Testis (tissue), 5 donors: ENCODE measurements at places on chromosomes 1 and 21. TPM values are rescaled to one million over a fixed set of nuclear protein-coding genes. Genes with fewer than 3 reads are reported as not detected.
A peak's percentile ranks its signal among the peaks of the same experiment; 100 is the strongest.

GRCh38 chr21:38123626-38124025, 133.2 kb upstream of the KCNJ15 start:
- H3K4me1 ChIP-seq: no peaks in the 10 kb centered on the region
- H3K27me3 ChIP-seq: no peaks in the 10 kb centered on the region
- H3K27ac ChIP-seq: no peak overlapping the region
- H3K36me3 ChIP-seq: no peaks in the 10 kb centered on the region
- no peak for DNase-seq

SFN gene
- 0.31 TPM for total RNA-seq

HIVEP3 gene
- total RNA-seq: 4.8 TPM

GRCh38 chr1:19764848-19765247, 34.9 kb downstream of the TMCO4 start:
- H3K27me3 ChIP-seq: no peaks in the 10 kb centered on the region
- no peaks in the 10 kb centered on the region for H3K4me1 ChIP-seq
- DNase-seq: no peak

- DNase-seq: peak; percentile 17
- no peaks in the 10 kb centered on the region for H3K4me1 ChIP-seq
- H3K36me3 ChIP-seq: no peaks in the 10 kb centered on the region
- H3K27me3 ChIP-seq: no peaks in the 10 kb centered on the region
- H3K27ac ChIP-seq: no peak overlapping the region
- H3K4me3 ChIP-seq: no peak overlapping the region
Measured at GRCh38 chr1:237953238-237953637, 62.5 kb upstream of the ZP4 start.

TMEM82 gene
- not detected for total RNA-seq
